ENCODE measurements at places on chromosomes 2 and 18.
A peak's percentile ranks its signal among the peaks of the same experiment; 100 is the strongest.

- no peak for DNase-seq
These were observed 216.5 kb upstream of the FN1 start for GRCh38 chr2:215652388-215652787.

DNA sequence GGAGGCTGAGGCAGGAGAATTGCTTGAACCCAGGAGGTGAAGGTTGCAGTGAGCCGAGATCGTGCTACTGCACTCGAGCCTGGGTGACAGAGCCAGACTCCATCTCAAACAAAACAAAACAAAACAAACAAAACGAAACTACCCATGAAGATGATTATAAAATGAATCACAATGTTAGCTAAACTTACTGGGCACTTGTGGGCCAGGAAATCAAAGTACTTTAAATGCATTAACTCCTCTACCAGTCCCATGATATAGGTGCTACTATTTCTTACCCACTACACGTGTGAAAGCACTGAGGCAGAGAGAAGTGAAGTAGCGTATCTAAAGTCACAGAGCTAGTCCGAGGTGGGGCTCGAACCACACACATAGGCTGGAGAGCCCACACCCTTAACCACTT is 53.6 kb downstream of the POLE4 start:
- DNase-seq: no peak

GRCh38 chr18:35376393-35376741 is 770 bp downstream of the ZNF396 start:
- DNase-seq: no peak

DNA sequence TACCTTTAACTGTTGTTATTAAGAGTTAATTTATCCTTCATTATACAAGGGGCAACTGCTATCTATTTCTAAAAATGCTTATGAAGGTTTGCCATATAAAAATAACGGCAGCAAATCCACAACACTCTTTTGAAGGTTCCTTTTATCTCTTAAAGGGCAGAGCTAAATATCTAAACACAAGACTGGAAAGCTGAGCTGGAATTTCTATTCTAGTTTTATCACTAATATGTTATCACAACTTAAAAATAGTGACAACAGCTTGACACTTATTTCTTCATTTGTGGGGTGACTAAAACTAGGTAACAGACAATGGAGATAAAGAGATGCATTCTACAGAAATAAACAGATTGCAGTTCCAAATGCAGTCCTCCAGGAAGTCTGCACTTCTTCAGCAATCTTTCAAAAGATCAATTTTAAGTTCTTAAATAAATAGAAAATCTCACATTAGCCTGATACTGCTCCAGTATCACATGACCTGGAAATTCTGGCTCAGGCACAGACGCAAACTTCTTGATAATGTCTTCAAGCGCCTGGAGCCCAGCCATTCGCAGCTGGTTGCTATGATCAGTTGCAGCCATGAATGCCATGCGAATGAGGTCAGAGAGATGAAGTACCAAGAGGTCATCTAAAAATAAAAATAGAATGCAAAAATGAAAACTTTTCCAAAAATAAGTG is 54.0 kb upstream of the STRN start:
- no peak for DNase-seq

- no peak for DNase-seq
These were observed 287.6 kb downstream of the SOCS6 start for GRCh38 chr18:70576276-70577022.

DNA sequence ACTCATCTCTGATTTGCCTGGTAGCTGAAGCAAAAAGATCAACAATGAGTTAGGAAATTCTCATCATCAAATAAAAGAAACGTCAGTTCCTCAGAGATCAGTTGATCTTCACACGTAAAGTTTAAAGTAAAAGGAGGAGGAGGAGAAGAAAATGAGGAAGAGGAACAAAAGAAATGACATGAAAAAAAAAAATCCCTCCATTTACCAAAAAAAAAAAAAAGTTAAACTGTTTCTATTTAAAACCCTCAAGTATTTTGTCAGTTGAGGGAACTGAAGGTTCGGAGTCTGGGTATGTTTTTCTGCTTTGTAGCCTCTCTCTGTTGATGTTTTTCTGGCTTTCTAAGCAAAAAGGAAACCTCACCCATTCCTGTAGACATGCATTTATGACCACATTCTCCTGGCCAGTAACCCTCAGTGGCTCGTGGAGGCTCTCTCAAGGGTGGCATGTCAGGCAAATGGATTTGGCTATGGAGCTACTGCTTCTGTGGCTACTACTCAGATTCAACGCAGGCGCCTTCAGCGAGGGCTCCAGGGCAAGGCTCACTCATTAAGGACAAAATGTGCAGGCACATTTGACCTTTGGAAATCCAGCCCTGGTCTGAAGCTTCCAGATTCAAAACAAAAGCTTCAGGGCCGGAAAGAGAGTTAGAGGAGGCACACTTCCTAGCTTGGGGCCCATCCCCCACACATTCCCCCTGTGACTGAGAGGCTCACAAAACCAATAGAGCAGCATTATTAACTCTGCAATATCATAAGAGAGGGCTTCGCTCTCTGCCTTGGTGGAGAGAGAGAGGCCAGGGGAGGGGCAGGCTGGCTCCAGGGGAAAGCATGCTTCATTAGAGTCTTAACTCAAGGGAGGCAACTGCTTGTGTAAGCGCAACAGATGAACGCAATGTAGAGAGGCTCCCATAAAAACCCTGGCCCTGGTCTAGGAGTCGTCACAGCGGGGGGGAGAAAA is 22.3 kb downstream of the KLF7 start:
- peak; percentile 41 for DNase-seq

GRCh38 chr2:120549841-120550240 is 185.8 kb upstream of the GLI2 start:
- no peak for DNase-seq

GRCh38 chr18:38909972-38910371 is 1344.4 kb upstream of the CELF4 start:
- no peak for DNase-seq

GRCh38 chr2:211175956-211176355 is 619.6 kb downstream of the CPS1 start:
- no peak for DNase-seq

GRCh38 chr2:206208900-206209299 is 49.2 kb downstream of the EEF1B2 start:
- DNase-seq: no peak

DNA sequence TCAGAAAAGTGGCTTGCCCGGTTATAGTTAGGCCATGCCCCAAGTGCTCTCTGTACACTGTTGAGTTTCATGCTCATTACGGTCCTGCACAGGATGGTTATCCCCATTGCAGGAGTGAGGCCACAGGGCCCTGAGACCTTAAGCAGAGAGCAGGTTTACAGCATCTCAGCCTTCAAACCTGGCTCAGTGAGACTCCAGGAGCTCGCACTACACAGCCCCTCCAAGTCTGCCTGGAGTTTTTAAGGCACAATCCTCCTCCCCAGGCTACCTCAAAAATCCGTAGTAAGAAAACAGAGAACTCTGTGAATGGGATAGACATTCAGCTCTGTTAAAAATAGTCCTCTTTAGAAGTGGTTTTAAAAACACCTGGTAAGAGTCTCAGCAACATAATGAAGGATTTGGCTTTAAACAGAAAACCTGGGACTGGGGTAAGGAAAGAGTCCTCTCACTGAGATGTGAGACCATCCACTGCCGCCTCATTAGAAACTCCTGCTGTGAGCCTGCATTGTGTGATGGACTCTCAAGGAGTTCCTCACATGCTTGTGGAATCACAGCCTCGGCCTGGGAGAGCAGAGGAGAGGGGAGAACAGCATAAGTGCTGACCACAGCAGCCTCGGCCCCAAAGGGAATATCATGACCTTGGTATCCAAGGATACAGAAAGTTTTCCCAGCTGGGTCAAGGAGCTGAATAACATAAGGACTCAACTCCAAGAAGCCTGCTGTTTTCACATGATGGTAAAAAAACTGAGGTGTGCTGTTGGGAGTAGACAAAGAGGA is 214.8 kb downstream of the ATAD2B start:
- no peak for DNase-seq
